ENCODE measurements at places on chromosomes 5 and 9. TPM values are rescaled to one million over a fixed set of nuclear protein-coding genes. Genes with fewer than 3 reads are reported as not detected.

Gene SAPCD2
- 0.76 TPM for polyA plus RNA-seq

Gene CCDC183
- polyA plus RNA-seq, result 0.41 TPM

Gene DEPDC1B
- polyA plus RNA-seq, result 0.63 TPM

Gene RNF20
- polyA plus RNA-seq, result 8.3 TPM

Gene DRD1
- polyA plus RNA-seq, result 0.03 TPM

Gene KCTD16
- 0.03 TPM for polyA plus RNA-seq

Gene C9orf50
- polyA plus RNA-seq, result 0.46 TPM

Gene PHYHD1
- polyA plus RNA-seq, result 12.0 TPM

Gene CCDC192
- polyA plus RNA-seq, result not detected

Gene NTNG2
- 0.44 TPM for polyA plus RNA-seq

Gene ARL14EPL
- polyA plus RNA-seq, result not detected

Gene MEIKIN
- polyA plus RNA-seq, result not detected

Gene SOX30
- polyA plus RNA-seq, result 0.13 TPM

Measured in spleen (tissue), 13 donors.